Mammary epithelial cell (primary cell): ENCODE measurements at places on chromosomes 13 and 19. TPM values are rescaled to one million over a fixed set of nuclear protein-coding genes. Genes with fewer than 3 reads are reported as not detected.

The LGALS7 gene
- total RNA-seq: 6.3 TPM

The KLK4 gene
- total RNA-seq: not detected in 2 replicates

The FXYD3 gene
- total RNA-seq: 344 TPM

The KLK3 gene
- total RNA-seq: not detected

The RGS9BP gene
- total RNA-seq: 0.83 TPM

GRCh38 chr13:106161146-106161545, 374.3 kb downstream of the EFNB2 start:
- no peak for DNase-seq

- no peak for DNase-seq
Measured at GRCh38 chr19:53308339-53308811, 25.2 kb upstream of the ZNF845 start.

DNA sequence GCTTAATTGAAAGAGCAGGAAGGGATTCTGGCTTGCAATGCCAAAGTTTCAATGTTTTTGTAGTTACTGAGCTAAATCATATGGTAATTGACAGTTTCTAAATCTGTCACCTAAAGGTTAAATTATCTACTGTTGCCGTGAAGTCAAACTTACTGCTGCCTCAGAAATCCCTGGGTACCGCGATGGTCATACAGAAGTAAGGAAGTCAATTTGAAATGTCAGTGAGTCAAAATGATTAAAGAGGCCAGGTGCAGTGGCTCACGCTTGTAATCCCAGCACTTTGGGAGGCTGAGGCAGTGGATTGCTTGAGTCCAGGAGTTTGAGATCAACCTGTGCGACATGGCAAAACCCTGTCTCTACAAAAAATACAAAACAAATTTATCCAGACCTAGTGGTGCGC, 48.8 kb upstream of the TPM4 start:
- no peak for DNase-seq

DNA sequence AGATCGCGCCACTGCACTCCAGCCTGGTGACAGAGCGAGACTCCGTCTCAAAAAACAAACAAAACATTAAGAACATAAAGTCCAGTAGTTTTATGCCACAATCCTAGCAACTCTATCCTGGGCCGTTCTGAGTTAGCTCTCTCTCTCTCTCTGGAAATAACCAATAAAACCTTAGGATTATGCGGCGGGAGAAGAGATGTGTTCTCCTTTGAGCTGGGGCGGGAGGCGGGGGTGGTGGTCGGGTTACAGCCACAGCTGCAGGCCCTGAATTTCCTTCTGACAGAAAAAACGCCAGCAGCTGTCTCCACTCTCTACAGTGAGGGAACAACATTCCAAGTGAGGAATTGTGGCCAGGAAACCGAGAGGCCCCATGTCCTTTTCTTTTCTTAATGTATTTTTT, 9.1 kb upstream of the PNMA8A start:
- no peak for DNase-seq

- no peak for DNase-seq
Measured at GRCh38 chr13:54394085-54394700, 1365.6 kb downstream of the OLFM4 start.

- no peak for DNase-seq
Measured at GRCh38 chr19:44758596-44758995, 10.1 kb downstream of the BCL3 start.

GRCh38 chr19:48139053-48139452, 28.4 kb upstream of the PLA2G4C start:
- DNase-seq: no peak
